Hindlimb muscle (tissue), 1 donor: ENCODE measurements at places on chromosomes 3 and 15.

DNA sequence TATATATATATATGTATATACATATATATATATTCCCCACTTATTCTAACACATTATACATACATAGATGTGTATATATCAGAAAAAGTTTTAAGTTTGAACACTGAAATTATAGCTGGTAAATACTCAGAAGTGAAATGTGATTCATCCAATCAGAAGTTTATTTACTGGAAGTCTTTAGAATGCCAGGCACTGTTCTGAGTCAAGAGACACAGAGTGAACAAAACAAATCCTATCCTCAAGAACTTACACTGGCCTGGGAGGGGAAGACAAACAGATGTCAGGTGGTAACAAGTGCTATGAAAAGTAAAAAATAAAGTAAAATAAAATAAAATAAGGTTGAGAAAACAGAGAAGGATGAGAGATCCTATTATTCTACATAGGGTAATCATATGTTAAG, 13.4 kb downstream of the DHX36 start:
- DNase-seq: no peak

- DNase-seq: no peak
These were observed 196.1 kb downstream of the ZNF621 start for GRCh38 chr3:40720863-40721262.

GRCh38 chr15:81160312-81161159, 26.5 kb downstream of the CFAP161 start:
- DNase-seq: peak; percentile 87

GRCh38 chr3:54917174-54917573, 10.7 kb downstream of the LRTM1 start:
- DNase-seq: no peak

DNA sequence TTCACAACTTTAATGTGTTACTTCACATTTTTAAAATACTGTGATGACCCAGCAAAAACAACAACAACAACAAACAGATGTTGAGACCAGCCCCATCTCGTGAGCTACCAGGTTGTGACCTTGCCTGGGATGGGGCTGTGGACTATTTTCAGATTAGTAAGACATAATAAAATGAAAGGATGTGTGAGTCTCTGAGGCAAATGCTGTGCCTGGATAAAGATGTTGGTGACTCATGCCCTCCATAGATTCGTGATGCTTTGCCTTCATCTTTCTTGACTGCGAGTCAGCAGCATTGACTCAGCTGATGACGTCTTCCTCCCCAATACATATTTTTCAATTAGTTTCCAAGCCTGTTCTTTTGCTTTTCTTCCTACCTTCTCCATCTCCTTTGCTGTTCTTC, 453.0 kb upstream of the CFAP20DC start:
- DNase-seq: no peak

DNA sequence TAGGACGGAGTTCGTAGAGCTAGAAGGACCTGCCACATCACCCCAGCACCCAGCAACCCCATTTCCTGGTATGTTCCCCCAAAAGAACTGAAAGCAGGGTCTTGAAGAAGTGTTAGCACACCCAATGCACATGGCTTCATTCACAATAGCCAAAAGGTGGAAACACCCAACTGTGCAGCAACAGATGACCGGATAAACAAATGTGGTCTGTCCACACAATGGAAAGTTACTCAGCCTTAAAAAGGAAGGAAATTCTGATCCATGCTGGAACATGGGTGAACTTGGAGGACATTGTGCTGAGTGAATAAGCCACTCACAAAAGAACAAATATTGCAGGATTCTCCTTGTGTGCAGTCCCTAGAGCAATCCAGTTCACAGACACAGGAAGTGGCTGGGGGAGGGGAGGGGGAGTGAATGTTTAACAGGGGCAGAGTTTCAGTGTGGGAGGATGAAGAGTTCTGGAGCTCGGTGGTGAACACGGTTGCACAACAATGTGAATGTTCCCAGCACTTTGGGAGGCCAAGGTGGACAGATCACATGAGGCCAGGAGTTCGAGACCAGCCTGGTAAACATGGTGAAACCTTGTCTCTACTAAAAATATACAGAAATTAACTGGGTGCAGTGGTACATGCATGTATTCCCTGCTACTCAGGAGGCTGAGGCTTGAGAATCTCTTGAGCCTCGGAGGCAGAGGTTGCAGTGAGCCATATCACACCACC, 157.5 kb downstream of the NUP210 start:
- no peak for DNase-seq

- no peak for DNase-seq
These were observed 104.9 kb downstream of the OCA2 start for GRCh38 chr15:27993996-27994780.
